ENCODE measurements at places on chromosomes 1 and 21.
A peak's percentile ranks its signal among the peaks of the same experiment; 100 is the strongest.

GRCh38 chr1:8382608-8383505, 64.9 kb downstream of the SLC45A1 start:
- DNase-seq: no peak

GRCh38 chr1:53477651-53478501, 18.7 kb downstream of the DMRTB1 start:
- no peak for DNase-seq

DNA sequence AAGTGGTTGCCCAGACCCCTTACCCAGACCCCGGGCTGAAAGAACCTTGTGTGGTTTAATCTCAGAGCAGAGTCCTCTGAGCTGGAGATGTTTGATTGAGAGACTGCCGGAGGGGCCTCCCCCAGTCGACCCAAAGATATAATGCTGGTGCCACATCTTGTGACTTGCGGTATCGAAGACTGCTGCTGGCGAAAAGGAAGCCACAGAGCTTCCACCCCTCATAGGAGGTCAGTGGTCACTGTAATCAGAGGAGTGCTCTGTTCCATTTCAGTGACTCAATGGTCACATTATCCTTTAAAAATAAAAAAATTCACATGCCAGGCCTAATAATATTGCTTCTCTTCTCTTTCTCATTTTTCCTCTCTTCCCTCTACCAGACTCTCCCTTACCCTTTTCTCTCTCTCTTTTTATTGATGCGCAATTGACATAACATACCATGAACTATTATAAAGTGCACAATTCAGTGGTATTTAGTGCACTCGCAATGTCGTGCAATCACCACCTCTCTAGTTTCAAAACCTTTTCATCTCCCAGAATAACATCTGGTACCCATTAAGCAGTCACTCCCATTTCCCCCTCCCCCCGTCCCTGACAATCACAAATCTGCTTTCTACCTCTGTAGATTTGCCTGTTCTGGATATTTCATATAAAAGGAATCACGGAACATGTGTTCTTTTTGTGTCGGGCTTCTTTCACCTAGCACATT, 52.6 kb upstream of the LYST start:
- DNase-seq: no peak

DNA sequence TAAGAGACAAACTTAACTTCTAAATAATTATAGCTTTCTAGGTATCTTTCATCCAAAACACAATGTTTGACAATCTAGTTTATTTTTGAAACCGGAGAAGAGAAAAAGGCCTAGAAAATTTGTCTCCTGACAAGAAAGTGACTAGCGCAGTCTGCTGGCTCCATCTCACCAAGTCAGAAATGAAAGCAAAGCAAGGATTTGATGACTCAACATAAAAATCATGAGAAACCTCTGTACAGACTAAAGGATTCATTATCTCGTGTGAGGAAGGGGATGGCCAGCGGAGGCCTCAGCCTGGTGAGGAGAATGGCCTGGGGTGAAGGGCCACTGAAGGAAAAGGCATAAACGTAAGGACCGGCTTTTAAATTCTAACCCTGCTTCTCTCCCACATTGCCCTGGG, 20.0 kb upstream of the TSNAX start:
- no peak for DNase-seq

GRCh38 chr1:38766125-38766524, 93.4 kb downstream of the RRAGC start:
- DNase-seq: no peak

DNA sequence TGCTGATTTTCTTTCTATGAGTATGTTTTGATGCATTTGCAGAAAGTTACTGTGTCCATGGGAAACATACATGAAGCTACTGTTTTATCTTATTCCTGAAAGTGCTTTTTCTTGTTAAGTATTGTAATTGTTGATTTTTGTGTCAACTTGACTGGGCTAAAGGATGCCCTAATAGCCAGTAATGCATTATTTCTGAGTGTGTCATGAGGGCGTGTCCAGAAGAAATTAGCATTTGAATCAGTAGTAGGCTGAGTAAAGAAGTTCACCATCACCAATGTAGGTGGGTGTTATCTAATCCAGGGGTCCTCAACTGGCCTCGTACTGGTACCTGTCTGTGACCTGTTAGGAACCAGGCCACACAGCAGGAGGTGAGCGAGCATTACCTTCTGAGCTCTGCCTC, 760.2 kb downstream of the PLA2G4A start:
- DNase-seq: no peak

DNA sequence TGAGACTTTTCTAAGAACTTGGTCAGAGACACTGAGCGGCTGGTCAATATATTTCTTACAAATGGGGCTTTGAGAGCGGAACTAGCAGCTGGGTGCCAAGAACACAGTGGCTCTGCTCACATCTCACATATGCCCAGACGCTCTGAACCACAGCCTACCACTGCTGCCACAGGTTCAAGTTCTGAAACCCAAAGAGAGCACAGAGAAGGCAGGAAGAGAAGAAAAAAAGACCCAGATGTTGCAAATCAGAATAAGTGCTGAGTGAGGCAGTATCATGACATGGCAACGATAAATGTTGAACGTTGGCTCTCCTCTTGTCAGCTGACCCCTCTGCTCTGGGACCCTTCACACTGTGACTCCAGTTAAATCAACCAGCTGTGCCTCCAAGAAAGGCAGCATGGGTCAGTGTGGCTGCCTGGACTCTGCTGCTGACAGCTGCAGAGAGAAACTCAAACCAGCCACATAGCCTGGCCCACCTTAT, 26.4 kb downstream of the HIVEP3 start:
- no peak for DNase-seq

GRCh38 chr1:226029093-226029496, 30.0 kb upstream of the SDE2 start:
- no peak for DNase-seq

- no peak for DNase-seq
Observed at GRCh38 chr1:11307852-11308251, 34.9 kb downstream of the UBIAD1 start.

DNA sequence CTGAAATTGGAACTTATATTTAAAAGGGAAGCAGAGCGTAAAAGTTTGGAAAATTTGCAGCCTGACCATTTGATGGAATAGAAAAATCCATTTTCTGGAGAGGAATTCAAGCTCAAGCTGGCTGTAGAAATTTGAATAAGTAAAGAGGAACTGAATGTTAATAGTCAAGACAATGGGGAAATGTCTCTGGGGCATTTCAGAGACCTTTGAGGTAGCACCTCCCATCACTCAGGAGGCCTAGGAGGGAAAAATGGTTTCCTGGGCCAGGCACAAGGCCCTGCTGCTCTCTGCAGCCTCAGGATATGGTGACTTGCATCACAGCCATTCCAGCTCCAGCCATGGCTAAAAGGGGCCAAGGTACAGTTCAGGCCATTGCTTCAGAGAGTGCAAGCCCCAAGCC, 17.6 kb upstream of the TSHB start:
- no peak for DNase-seq

GRCh38 chr1:145936247-145936646, 9.0 kb upstream of the RBM8A start:
- DNase-seq: no peak

- DNase-seq: no peak
Observed at GRCh38 chr1:182249201-182249676, 142.4 kb downstream of the GLUL start.

DNA sequence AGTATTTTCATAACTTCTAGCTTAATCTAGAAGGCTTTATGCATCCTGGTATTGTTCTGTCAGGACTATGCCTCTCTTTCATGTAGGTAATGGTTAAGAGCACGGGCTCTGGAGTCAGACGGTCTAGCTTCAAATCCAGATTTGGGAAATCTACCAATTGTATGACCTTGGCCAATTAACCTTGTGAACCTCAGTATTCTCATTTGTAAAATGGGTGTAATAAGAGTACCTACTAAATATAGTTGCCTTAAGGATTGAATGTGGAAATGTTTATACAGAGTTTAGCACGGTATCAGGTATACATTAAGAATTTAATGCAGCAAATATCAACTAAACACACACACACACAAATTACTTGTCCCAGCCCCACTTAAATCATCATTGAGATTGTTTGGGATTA, 97.3 kb upstream of the RAB3GAP2 start:
- no peak for DNase-seq

- DNase-seq: no peak
Observed at GRCh38 chr1:68644504-68644903, 147.6 kb upstream of the DEPDC1 start.

GRCh38 chr1:39127513-39127912, 77.0 kb upstream of the MACF1 start:
- DNase-seq: peak; percentile 16

GRCh38 chr1:57461405-57461804, 37.5 kb upstream of the DAB1 start:
- no peak for DNase-seq

- DNase-seq: no peak
Observed at GRCh38 chr1:195981448-195982139, 626.6 kb downstream of the KCNT2 start.

- no peak for DNase-seq
Observed at GRCh38 chr1:89310505-89310904, 37.8 kb upstream of the GBP5 start.

GRCh38 chr21:40752125-40752524, 94.8 kb downstream of the DSCAM start:
- DNase-seq: no peak

DNA sequence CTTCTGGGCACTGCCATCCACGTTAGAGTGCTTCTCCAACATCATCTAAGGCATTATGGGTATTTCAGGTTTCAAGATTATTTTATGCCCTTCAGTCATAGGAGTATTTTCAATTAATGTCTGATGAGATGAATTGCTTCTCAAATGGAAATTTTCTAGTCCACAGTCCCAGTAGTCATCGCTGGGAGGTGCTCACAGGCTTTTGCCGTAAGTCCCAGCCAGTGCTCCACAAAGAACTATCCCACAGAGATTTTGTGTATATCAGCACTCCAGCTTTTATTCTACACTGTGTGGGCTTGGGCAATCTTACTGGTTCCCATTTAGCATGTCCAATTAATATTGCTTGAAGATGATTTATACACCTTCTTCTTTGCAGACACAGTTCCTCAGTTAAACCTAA, 61.0 kb downstream of the SMYD2 start:
- no peak for DNase-seq

DNA sequence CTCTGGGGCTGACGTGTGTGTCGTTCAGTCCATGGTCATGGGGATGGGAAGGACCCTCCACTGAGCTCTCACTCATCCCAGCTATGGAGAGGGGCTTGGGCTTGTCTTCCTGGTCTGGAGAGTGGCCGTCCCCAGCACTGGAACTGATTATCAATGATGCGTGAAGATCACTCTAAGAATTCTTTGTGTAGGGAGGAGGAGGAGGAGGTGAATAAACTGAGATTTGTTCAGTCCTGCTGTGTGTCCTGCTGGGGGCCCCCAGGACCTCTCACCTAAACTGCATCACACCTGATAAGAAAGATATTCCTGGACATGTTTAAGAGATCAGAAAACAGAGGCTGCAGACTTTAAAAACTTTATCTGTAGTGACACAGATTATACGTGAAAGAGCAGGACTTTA, 21.2 kb downstream of the RHOU start:
- DNase-seq: no peak

GRCh38 chr21:43298546-43299440, 128.1 kb downstream of the SIK1 start:
- no peak for DNase-seq

DNA sequence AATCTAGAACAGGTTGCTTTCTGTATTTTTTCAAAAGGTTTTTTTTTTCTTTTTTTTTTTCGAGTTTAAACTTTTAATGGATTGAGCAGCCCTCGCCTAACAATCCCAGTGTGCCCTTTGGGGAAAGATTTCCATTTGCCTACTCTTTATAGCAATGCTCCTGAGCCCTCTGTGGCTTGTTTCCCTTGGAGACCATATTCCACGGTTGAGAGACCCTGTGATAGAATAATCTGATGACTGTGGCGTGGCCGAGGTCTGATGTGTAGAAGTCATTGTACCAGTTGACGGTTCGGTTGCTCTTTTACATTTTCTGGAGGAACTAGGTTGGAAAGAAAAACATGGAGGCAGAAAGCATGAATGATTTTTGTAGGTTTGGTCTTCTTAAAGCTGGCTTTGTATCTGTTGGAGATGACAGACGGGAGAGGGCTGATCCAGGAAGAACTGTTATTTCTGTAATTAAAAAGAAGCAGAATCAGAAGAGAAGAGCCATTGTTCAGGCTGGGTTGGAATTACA, 305.7 kb upstream of the NRIP1 start:
- DNase-seq: no peak

DNA sequence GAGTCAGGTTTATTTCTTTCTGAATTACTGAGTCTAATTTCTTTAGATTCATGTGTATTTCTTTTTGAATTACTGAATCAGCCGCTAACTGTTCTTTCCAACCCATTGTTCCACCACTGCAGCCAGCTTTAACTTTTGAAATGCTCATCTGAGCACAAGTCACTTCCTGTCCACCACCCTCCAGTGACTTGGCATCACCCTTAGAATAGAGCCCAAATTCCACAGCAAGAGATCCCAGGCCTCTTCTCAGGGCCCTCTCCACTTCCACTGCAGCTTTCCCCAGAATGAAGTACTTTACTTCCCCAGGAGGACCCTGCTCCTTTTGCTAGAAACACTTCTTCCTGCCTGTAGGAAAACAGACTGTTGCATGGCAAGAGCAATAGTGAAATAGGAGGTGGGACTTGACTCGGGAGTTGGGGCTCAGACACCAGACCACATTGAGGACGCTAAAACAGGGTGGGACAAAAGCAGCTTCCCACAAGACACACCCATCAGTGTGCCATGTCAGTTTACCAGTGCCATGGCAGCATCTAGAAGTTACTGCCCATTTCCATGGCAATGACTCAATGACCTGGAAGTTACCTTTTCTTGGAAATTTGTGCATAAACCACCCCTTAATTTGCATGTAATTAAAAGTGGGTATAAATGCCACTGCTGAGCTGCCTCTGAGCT, 56.5 kb upstream of the ADAR start:
- no peak for DNase-seq
